ENCODE measurements at places on chromosomes 5 and 9. TPM values are rescaled to one million over a fixed set of nuclear protein-coding genes. Genes with fewer than 3 reads are reported as not detected.

GRCh38 chr9:19379283-19379682 lies 753 bp downstream of the RPS6 start:
- no peak for DNase-seq

The SAPCD2 gene
- polyA plus RNA-seq = 8.0 TPM

GRCh38 chr9:18566121-18566520 lies 92.2 kb downstream of the ADAMTSL1 start:
- no peak for DNase-seq

DNA sequence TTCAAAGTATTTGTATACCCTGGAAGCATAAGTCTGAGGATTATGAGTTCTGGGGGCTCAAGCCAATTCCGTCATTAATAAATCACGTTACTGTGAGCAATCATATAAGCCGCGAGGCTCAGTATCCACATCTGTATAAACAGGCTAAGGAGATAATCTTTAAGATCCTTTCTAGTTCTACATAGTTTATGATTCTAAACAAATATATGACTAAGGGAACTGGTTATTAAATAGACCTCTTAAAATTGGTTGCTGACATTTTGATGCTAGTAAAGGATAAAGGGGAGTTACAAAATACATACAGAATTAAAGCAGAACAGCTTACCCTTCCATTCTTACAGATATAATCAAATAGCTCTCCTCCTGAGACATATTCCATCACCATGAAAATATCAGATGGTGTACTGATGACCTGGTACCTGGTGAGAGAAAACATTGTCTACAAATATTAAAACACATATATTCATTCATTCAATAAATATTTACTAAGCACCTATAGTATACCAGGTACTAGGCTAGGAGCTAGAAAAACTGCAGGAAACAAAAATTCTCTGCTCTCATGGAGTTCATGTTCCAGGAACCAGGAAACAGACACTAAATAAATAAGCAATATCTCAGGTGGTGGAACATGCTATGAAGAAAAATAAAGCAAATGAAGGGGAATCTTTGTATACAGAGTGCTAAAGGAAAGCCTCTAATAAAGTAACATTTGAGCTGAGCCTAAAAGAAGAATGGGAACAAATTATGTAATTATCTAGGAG lies 19.5 kb upstream of the TTC33 start:
- DNase-seq = no peak

DNA sequence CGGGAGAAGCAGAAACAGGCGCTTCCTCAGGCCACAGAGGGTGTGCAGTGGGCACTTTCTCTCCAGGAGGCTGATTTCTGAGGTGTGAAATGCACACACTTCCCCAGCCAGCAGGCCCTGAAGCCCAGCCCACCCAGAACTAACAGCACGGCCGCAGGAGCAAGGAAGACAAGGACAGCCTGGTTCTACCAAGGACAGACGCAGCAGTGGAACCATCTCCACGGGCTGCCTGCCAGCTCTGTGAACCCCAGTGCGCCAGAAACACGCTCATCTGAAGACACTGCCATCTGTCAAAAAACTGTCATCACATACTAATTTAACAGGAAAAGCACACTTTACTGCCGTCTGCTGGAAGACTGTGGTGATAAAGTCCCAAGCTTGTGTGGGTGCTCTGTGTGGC lies 40.7 kb downstream of the MAPK9 start:
- no peak for DNase-seq

DNA sequence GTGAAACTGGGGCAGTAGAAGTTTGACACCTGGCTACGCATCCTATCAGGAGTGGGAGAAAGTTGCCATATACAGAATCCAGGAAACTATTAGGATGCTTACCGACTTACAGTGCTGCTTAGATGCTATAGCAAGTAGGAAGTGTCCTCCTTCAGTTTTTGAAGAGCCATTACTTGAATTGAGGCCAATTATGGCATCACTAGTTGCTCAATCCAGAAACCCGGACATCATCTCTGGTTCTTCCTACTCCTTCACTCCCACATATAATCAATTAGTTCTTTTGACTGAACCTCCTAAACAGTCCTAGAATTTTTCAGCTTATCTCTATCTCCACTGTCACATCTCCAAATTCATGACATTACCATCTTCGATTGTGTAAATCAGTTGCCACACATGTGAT lies 41.8 kb upstream of the UGCG start:
- DNase-seq = no peak

- DNase-seq = no peak
Measured at GRCh38 chr9:35481347-35481975, 8.4 kb upstream of the RUSC2 start.
